ENCODE measurements at places on chromosomes 2 and 18.

GRCh38 chr18:39489431-39489830 lies 1923.8 kb upstream of the CELF4 start:
- DNase-seq: no peak

DNA sequence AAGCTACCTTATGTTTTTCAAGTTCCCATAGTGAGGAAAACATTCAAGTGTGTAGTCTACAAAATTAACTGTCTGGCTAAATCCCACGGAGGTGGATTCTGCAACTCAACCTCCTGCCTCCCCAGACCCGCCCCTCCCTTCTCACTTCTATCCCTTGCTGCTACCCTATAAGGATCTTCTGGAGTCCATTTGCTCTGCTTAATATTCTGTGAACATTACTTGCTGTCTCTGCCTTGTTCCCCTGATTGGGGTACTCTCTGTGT lies 163.2 kb downstream of the KCNE4 start:
- DNase-seq: no peak

DNA sequence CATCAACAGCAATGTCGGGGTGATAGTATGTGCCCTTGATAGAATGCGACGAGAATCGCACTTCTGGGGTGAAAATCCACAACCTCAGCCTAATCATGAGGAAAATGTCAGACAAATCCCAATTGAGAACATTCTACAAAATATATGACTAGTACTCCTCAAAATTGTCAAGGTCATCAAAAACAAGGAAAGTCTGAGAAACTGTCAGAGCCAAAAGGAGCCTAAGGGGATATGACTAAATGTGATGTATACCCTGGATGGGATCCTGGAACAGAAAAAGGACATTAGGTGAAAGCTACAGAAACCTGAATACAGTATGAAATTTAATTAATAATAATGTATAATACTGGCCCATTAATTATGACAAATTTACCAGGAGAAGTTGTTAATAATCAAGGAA lies 7.6 kb upstream of the CACNB4 start:
- no peak for DNase-seq

DNA sequence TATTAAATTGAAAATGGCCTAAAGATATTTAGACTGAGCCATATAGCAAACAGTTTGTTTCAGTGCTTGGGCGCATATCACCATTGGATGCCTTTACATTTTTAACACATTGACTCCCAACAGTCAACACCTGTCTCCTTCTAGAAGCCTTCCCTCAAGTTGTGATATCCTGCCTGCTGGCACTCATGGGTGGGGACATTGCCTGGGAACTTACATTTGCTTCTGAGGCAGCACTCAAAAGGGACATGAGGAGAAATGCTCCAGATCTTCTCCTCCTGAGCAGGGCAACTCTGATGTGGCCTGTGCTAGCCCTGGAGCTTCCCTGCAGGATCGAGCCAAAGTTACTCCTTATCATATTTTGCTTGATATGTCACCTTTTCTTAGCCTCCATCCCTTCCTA lies 392.2 kb downstream of the CDH7 start:
- no peak for DNase-seq

DNA sequence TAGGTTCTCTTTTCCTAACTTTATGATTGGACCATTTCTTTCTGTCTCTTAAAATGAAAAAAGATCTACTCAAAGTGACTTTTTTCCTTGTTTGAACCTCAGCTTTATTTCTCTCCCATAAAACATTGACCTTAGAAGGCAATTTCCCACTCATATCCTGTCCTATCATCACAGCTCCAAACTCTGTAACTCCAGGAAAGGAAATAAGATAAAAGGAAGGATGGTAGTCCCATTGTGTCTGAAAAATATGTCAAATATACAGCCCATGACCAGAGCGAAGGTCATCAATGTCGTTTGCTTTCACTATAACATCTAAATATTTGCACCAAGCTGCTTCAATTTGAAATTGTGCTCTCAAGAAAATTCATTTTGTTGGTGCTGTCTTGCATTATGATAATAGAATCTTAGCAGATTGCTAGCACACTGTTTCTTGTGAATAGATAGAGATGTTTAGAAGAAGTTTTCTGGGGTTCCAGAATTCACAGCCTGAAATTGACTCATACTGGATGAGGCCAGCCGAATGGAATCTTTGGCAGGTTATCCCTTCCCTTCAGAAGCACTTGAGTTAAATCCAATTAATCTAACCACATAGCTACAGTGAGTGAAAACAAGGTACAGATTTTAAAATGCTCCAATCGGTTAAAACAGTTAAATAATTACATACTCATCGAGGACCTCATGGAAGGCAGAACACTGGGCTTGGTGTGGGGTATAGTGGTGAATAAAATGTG lies 95.1 kb downstream of the CRIM1 start:
- no peak for DNase-seq

DNA sequence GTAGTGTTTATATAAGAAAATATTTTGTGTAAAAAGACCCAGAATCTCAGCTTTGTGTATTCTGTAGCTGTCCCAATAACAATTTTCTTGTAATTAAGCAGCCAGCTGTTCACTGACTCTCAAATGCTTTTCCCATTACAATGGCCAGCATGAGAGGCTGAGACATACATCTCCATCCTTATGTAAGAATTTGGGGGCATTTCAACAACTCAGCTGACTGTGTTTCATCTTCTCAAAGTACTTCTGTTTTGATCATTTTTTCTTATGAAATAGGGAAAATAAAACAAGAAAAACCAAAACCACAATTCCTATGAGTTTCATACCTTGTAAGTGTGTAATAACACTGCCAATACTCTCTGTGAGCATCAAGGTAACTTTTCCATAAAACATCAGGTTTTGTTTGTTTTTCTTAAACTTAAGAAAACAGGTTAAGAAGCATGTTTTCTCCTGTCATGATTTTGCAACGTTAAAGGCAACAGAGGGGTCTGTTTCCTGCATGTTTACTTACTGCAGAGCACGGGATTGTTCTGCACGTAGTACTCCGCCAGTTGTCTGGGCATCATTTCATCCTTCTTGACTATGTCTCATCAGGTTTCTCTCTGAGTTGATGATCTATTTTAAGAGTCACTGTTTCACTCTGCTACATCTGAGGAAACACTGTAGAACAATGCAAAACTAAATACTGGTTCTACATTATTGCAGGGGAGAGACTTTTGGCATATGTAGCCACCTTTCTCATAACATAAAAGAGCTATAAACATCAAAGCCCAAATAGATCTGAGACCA lies 62.9 kb upstream of the CYRIA start:
- no peak for DNase-seq

- no peak for DNase-seq
Observed at GRCh38 chr18:11498821-11499220, 110.6 kb upstream of the SLC35G4 start.

- no peak for DNase-seq
Observed at GRCh38 chr2:211942153-211942552, 596.4 kb downstream of the ERBB4 start.

DNA sequence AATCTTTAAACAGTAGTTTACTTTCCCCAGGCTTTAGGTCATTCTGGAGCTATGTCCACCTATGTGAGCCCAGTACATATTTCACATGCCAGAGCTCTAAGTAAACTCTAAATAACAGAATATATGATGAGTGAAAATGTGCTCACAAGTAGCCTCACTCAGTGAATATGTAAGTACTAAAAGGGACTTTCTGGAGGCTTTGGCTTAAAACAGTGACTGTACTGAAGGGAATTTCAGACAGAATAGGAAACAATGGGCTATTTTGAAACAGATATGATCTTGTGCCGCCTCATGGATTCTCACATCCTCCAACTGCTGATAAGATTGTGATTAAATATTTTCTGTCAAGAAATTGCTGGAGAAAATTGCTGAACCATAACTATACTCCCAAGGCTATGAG lies 747.9 kb downstream of the SOCS6 start:
- no peak for DNase-seq

GRCh38 chr2:112602917-112603316 lies 18.5 kb downstream of the CHCHD5 start:
- no peak for DNase-seq

DNA sequence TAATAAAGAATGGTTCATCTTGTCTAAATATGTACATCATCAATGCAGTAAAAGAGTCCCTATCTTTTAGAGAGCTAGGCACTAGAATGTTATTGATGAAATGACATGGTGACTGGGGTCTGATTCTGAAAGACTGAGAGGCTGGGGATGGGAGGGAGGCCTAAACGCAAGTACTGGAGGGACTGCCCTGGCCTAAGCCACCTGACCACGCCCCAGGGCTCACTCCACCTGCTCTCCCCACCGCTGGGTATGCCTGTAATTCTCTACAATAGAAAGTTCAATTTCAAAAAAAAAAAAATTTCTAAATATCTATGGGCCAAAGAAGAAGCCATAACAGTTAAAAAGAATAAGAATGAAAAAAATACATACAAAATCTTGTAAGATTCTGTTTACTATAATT lies 194.0 kb downstream of the HDAC4 start:
- no peak for DNase-seq

- no peak for DNase-seq
Observed at GRCh38 chr2:42854207-42854818, 61.9 kb upstream of the HAAO start.

DNA sequence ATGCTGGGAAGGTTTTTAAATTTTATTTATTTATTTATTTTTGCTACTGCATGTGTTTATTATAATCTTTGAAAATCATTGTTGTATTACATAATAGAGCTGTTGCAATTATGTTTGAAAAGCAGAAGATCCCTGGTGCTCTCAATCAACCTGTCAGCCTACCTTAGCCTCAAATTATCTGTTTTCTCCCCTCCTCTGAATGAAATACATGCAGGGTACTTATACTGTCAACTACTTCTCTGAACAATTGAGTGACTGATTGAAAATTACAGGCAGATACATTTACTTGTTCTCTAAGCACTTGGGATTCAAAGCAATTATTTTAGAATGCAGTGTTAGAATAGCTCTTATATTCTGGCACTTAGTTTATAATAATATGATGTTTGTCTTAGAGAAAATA lies 8.1 kb downstream of the KYNU start:
- no peak for DNase-seq

DNA sequence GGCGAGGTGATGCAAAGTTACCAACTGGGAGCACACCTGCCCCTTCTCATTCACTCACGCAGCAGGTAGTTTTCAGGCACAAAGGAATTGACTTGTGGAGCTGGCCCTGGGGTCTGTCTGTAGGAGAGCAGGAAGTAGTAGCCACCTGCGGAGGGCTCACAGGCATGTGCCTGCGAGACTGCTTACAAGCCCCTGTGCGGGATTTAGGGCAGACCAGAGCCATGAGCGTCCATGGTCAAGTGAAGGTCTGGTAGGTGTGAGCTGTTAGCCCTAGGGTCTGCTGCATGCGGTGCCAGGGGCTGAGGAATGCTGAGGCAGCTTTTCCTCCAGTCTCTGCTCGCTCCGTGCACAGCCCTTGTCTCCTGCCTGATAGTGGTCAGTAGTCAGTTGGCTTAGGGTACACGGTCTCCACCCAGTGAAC lies 18.9 kb downstream of the INPP4A start:
- no peak for DNase-seq

DNA sequence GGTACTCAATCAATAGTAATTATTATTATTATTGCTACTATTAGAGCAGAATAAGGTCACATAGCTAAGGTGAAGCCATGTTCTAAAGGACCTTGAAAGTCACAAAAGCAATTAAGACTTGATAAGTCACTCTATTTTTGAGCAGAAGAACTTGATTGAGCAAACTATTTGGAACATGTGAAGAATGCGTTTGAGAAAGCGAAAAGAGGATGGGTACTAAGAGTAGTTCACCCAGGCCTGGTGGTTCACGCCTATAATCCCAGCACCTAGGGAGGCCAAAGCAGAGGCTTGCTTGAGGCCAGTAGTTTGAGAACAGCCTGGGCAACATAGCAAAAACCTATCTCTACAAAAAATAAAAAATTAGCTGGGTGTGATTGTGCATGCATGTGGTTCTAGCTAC lies 7.2 kb upstream of the RTN4 start:
- DNase-seq: no peak

- DNase-seq: no peak
Observed at GRCh38 chr2:156473445-156473844, 37.3 kb downstream of the GPD2 start.

GRCh38 chr18:79510046-79510685 lies 114.4 kb downstream of the NFATC1 start:
- no peak for DNase-seq

GRCh38 chr2:113162173-113162572 lies 11.6 kb upstream of the PSD4 start:
- no peak for DNase-seq

- DNase-seq: no peak
Observed at GRCh38 chr18:9809697-9810096, 76.1 kb upstream of the TXNDC2 start.

- DNase-seq: no peak
Observed at GRCh38 chr2:26850000-26850431, 2.1 kb downstream of the DPYSL5 start.

- no peak for DNase-seq
Observed at GRCh38 chr18:71028285-71028762, 739.5 kb downstream of the SOCS6 start.

DNA sequence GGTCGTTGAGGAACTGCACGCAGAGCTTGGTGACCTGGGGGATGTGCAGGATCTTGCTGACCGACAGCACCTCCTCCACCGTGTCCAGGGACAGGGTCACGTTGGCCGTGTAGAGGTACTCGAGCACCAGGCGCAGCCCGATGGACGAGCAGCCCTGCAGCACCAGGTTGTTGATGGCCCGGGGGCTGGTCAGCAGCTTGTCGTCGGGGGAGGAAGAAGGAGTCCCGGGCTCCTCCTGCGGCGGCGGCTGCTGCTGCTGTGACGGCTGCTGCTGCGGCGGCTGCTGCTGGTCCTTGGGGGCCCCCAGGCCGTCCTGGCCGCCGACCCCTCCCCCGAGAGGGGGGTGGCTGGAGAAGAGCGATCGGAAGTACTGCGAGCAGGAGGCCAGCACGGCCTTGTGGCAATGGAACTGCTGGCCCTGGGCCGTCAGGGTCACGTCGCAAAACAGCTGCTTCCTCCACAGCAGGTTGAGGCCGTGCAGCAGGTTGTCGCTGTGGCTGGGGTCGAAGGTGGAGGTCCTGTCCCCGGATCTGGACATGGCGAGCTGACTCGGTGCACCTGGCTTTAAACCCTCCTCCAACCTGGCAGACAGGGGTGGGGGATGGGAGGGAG lies 2.7 kb downstream of the KLHL14 start:
- no peak for DNase-seq

DNA sequence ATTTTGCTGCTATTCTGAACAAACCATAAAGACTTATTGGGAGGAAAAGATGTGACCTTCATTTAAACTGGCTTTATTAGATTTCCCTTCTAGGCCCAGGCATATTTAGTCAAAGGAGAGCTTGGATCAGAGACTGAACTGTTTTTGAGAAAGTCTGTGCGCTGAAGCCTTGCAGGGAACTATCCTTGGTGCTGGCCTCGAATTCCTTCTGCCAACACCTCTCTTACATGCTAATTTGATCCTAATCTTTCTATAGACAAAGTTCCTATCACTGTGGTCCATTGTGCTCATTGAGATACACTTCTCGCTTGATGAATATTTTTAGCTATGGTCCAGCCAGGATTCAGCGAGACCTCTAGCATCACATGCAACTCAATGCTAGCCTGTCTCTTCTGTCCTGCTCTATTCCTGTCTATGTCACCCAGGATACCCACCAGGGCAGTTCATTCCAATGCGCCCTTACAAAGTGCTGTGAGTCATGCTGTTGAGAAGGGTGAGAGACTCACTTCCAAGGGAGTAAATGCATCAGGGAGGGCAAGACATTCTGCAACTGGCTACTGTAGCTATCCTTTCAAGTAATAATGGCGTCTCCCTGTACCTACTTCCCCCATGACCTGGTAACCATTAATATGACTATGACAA lies 356.7 kb upstream of the LYPD1 start:
- no peak for DNase-seq

GRCh38 chr2:33436083-33436482 lies 40.4 kb upstream of the RASGRP3 start:
- DNase-seq: no peak

Data from activated naive CD4-positive, alpha-beta T cell (primary cell).